ENCODE measurements at places on chromosomes 4 and X.

DNA sequence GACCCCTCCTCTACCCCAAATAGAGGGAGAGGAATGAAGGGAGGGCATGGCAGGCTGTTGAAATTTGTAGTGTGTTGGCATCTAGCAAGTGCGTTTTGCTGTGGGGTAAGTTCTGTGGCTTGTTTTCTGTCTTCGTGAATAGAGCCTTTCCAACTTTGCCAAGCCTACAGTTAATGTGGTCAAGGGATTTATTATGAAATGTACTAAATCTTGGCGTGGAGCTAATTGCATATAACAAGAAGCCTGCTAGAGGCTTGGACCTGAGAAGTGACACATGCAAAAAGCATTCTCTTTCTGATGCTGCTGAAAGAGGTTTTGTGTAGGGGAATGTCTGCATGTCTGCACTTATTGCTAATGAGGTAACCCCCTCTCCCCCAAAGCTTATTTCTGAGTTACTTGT lies 132.2 kb downstream of the BMPR1B start:
- DNase-seq = no peak

GRCh38 chr4:52799813-52800212 lies 48.6 kb upstream of the ERVMER34-1 start:
- DNase-seq = no peak

DNA sequence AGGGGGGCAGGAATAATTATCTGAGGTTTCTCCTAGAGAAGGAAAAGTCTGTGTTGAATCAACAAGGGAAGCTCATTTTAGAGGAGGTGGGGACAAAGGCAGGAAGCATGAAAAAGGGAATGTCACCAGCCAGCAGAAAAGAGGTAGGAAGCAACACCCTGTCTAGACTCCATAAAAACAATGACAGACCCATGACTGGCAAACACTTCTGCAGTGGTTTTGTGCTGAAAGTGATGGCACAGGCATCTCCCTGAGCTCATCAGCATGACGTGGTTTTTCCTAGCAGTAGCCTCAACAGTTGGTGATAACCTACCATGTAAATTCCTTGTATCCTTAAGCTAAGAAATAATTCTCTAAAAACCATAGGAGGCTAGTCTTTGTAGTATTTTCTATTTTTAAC lies 110.7 kb upstream of the GALNT7 start:
- no peak for DNase-seq

DNA sequence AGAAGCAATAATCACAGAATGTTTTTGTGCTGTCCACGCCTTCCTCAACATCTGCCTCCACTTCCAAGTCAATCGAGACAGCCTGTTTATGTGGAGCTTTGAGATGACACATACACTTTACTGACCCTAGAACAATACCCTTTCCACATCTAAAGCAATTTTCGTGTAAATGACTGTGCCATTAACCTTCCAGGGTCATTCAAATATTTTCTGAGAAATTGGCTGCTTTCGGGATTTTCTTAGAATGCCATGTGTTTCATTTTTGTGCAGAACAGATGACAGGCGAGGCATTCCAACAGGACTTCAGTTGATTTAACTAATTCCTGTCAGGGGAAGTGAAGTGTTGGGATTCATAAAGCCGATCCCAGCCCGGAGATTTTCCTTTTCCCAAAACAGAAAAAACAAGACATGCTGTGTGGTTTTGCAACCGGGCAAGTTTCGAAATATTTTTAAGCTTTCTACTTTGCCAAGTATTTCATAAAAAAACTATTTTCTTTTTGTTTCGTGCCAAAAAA lies 73.9 kb downstream of the SORBS2 start:
- DNase-seq = no peak

DNA sequence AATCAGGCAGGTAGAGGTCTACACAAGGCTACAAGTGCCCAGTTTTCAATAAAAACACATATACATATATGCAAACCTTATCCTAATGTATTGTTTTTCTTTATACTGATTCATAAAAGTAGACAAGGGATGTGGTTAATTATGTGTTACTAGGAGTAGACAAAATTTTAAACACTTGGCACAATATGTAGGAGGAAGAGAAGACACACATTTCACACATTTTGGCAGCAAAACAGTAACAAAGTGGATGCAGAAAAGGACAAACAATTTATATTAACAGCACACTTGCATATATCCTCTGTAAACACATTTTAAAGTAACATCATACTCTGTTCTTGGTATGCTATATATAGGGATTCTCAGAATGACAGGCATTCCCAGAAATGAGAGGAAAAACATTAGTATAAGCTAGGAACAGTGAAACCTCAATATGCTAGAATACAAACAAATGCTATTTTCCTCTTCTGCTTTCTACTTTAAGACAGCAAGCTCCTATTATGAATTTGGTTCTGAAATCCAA lies 63.8 kb downstream of the GPRIN3 start:
- DNase-seq = no peak

GRCh38 chr4:109910256-109910655 lies 2.4 kb upstream of the EGF start:
- DNase-seq = no peak

DNA sequence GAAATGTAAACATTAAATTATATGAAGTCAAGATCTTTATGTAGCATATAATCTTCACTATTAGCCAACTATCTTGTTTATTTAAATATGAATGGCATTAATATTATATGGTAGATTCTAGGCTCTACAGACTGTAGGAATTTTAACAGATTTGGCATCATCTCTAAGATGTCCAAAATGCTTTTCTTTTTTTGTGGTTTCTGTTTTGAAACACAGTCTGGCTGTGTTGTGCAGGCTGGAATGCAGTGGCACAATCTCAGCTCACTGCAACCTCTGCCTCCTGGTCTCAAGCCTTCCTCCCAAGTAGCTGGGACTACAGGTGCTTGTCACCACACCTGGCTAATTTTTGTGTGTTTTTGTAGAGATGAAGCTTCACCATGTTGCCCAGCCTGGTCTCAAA lies 76.2 kb downstream of the ELOVL6 start:
- DNase-seq = no peak

DNA sequence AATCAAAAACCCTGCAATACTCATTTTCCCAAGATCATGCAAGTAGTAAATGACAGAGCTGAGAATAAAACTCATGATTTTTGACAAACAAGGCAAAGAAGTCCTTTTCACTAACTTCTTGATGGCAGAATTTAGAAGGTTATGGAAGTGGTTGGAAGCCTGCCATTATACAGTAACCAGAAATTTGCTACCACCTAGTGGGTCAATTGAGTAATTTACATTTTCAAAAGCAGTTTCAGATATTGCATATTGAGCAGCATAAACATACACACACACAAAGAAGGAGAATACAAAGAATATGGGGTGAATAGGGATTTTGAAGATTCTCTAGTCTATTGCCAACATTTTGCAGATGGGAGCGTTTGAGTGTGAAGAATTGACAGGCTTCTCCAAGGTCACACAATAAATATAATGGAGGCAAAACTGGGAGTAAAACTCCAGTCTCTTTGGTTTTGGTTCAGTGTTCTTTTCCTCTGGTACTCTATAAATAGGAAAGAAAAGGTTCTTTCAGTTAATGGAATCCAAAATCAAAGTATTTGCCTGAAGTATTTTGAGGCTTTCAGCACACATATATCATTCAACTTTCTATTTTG lies 70.2 kb downstream of the GC start:
- DNase-seq = no peak

DNA sequence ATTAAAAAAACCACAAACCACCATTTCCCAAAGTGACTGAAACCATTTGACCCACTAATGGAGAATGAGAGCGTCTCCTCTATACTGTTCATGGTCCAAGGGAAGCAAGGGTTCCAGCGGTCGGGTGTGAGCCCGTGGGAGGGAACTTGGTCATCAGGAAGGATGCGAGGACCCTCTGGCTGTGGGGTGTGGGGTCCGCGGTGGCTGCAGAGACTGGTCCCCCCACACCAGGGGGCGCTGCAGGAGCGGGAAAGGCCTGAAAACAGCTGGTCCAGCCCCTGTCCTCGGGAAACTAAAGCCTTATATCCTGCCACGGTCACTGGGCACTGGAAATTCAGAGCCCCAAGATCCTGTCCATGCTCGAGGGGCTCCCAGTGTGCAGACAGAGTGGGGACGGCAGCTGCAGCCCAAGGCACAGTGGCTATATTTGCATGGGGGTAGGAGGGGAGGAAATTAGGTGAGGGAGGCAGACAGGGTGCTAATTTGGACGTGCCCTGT lies 4.3 kb downstream of the BLOC1S4 start:
- DNase-seq = peak; percentile 81
